ENCODE measurements at places on chromosomes 1 and 21. TPM values are rescaled to one million over a fixed set of nuclear protein-coding genes. Genes with fewer than 3 reads are reported as not detected.
A peak's percentile ranks its signal among the peaks of the same experiment; 100 is the strongest.

- H3K36me3 ChIP-seq = no peaks in the 10 kb centered on the region
- H3K27ac ChIP-seq = no peak overlapping the region
- H3K4me1 ChIP-seq = no peaks in the 10 kb centered on the region
Observed at GRCh38 chr21:42463861-42464515, 32.0 kb downstream of the RSPH1 start.

DNA sequence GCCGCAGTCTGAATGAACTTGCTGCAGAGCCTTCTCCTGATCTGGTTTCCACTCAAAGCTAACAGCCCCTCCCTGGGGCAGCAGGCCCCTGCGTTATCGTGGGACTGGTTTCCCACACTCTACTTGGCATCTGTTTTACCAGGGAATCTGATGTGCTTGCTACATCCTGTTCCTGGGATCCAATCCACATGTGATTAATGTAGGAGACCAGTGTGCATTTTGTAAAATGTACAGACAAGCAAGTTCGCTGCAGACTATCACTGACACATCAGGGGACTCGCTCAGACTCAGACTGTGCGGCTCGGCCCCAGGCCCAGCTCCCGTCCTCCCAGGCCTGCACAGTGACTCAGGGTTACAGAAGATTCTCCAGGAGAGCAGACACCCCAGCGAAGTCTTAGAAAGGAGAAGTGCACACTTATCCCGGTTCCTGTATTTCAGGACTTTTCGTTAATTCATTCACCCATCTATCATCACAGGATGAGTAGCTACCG, 340.1 kb downstream of the MATN1 start:
- H3K27ac ChIP-seq = no peak overlapping the region
- H3K4me3 ChIP-seq = no peak overlapping the region
- no peak for DNase-seq
- H3K27me3 ChIP-seq = peaks cover 3% of the 10 kb centered on the region
- H3K4me1 ChIP-seq = no peaks in the 10 kb centered on the region

- H3K27ac ChIP-seq = no peak overlapping the region
- H3K4me1 ChIP-seq = no peaks in the 10 kb centered on the region
- DNase-seq = peak; percentile 22
- no peaks in the 10 kb centered on the region for H3K27me3 ChIP-seq
Observed at GRCh38 chr1:56206391-56206790, 373.0 kb downstream of the PLPP3 start.

DNA sequence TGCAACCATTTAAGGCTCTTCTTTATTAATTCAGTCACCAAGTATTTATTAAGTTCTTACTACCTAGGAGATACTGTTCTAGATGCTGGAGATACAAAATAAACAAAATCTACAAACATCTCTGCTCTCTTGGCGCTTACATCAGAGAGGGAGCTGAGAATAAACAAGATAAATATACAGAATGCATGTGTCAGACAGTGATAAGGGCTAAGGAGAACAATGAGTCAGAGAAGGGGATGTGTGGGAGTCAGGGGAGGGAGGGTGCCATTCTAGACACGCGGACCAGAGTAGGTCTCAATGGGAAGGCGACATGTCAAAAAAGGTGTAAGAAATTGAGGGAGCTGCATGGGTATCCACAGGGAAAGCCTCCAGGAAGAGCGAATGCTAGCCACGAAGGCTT, 393.2 kb downstream of the RWDD3 start:
- no peaks in the 10 kb centered on the region for H3K4me1 ChIP-seq
- no peak overlapping the region for H3K27ac ChIP-seq
- no peak for DNase-seq
- no peaks in the 10 kb centered on the region for H3K36me3 ChIP-seq

GRCh38 chr1:1907098-1907736, 7.8 kb upstream of the CALML6 start:
- DNase-seq = no peak
- peak overlapping the region; percentile 31 for H3K27ac ChIP-seq
- H3K27me3 ChIP-seq = no peaks in the 10 kb centered on the region
- no peak overlapping the region for H3K4me3 ChIP-seq

- H3K4me1 ChIP-seq = no peaks in the 10 kb centered on the region
- no peak overlapping the region for H3K4me3 ChIP-seq
- no peak for DNase-seq
- no peak overlapping the region for H3K27ac ChIP-seq
- no peaks in the 10 kb centered on the region for H3K27me3 ChIP-seq
Observed at GRCh38 chr1:33281554-33282303, 25.4 kb downstream of the ZNF362 start.

DNA sequence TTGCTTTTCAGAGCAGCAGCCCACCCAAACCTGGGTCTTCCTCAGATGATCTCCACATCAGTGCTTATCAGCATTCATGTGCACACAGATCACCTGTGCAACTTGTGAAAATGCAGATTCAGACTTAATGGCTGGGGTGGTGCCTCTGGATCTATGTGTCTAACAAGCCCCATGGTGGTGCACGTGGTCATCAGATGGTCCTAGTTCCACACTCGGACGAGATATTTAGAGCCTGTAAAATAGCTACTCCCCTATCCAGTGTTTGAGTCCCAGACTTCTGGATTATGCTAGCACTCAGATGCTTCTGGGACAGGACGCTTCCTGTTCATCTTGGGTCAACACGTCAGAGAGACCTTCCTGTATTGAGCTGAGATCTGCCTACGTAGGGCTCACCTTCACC, 114.2 kb downstream of the LIPI start:
- H3K4me1 ChIP-seq = no peaks in the 10 kb centered on the region
- H3K4me3 ChIP-seq = no peak overlapping the region
- no peak overlapping the region for H3K27ac ChIP-seq
- H3K27me3 ChIP-seq = no peaks in the 10 kb centered on the region
- H3K36me3 ChIP-seq = no peaks in the 10 kb centered on the region

- H3K4me1 ChIP-seq = peaks cover 18% of the 10 kb centered on the region
- H3K36me3 ChIP-seq = peaks cover 2% of the 10 kb centered on the region
- H3K27ac ChIP-seq = no peak overlapping the region
- DNase-seq = no peak
Observed at GRCh38 chr1:32239337-32239736, 7.7 kb upstream of the FAM167B start.

DNA sequence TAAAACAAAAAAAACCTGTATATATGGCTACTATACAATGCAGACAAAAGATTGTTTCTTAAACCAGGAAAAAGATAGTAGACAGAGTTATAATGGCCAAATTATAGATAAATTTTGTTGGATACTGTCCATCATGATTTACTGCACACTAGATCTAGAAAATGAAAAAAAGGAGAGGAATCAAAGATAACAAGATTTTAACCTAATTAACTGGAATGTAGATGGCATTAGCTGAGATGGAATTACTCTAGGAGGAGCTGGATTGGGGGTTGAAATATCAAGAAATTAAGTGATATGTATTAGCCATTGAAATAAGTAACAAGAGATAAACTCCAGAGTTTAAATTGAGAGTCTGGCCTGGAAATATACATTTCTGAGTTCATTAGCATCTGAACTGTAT, 1489.1 kb downstream of the PLA2G4A start:
- no peaks in the 10 kb centered on the region for H3K4me1 ChIP-seq
- no peak overlapping the region for H3K4me3 ChIP-seq
- DNase-seq = no peak

DNA sequence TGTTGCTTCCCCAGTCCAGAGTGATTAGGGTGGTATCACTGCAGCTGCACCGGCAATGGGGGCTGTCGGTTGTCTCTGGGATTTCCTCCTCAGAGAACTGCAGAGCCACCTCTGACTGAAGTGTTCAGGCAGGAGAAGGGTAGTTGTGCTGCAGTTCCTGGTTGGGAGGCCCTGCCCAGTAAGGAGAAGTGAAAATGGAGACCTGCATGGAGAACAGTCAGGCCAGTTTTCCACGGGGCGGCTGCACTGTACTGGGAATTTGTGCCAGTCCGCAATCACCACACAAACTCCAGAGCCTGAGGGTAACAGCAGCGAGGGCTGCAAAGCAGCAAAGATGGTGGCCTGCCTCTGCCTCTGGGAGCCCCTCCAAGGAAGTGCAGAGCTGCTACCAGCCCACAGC, 58.1 kb upstream of the CCDC190 start:
- no peaks in the 10 kb centered on the region for H3K36me3 ChIP-seq
- H3K27me3 ChIP-seq = no peaks in the 10 kb centered on the region
- peaks cover 4% of the 10 kb centered on the region for H3K4me1 ChIP-seq
- H3K4me3 ChIP-seq = no peak overlapping the region
- DNase-seq = no peak

GRCh38 chr1:3816331-3817137, 20.2 kb upstream of the LRRC47 start:
- H3K36me3 ChIP-seq = peaks cover 25% of the 10 kb centered on the region
- no peak for DNase-seq
- no peaks in the 10 kb centered on the region for H3K27me3 ChIP-seq
- H3K27ac ChIP-seq = no peak overlapping the region
- no peaks in the 10 kb centered on the region for H3K4me1 ChIP-seq
- H3K4me3 ChIP-seq = no peak overlapping the region

GRCh38 chr1:100152271-100152670, 19.3 kb downstream of the TRMT13 start:
- peaks cover 5% of the 10 kb centered on the region for H3K36me3 ChIP-seq
- no peaks in the 10 kb centered on the region for H3K27me3 ChIP-seq
- no peaks in the 10 kb centered on the region for H3K4me1 ChIP-seq
- no peak overlapping the region for H3K4me3 ChIP-seq
- no peak overlapping the region for H3K27ac ChIP-seq

GRCh38 chr1:8232036-8232757, 85.7 kb upstream of the SLC45A1 start:
- H3K27me3 ChIP-seq = no peaks in the 10 kb centered on the region
- DNase-seq = no peak
- H3K4me1 ChIP-seq = peaks cover 10% of the 10 kb centered on the region
- H3K27ac ChIP-seq = 0 out of 2 replicates have a peak overlapping the region, but pooled peaks have one; percentile 0
- H3K36me3 ChIP-seq = no peaks in the 10 kb centered on the region
- no peak overlapping the region for H3K4me3 ChIP-seq

DNA sequence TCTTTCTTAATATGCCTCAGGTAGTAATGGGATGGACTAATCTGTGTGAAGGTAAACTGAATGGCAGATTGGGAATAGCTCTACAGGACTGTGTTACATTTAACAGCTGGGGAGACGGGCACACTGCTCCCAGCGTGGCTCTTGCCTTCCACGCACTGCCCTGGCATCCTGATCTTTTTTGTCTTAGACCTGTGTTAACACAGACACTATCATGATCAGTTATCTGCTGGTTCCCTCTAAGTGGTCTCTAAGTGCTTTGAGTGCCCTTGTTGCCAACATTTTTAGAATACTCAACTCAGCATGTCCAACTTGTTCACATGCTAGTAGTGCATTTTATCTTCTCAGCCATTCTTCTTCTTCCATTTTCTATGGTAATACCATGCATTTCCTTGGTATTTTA, 208.1 kb downstream of the RYR2 start:
- no peak for DNase-seq
- H3K4me1 ChIP-seq = no peaks in the 10 kb centered on the region
- H3K27ac ChIP-seq = no peak overlapping the region
- no peak overlapping the region for H3K4me3 ChIP-seq
- no peaks in the 10 kb centered on the region for H3K27me3 ChIP-seq

GRCh38 chr1:47894410-47895278, 102.5 kb downstream of the TRABD2B start:
- DNase-seq = peak; percentile 4
- no peaks in the 10 kb centered on the region for H3K4me1 ChIP-seq
- no peaks in the 10 kb centered on the region for H3K36me3 ChIP-seq

DNA sequence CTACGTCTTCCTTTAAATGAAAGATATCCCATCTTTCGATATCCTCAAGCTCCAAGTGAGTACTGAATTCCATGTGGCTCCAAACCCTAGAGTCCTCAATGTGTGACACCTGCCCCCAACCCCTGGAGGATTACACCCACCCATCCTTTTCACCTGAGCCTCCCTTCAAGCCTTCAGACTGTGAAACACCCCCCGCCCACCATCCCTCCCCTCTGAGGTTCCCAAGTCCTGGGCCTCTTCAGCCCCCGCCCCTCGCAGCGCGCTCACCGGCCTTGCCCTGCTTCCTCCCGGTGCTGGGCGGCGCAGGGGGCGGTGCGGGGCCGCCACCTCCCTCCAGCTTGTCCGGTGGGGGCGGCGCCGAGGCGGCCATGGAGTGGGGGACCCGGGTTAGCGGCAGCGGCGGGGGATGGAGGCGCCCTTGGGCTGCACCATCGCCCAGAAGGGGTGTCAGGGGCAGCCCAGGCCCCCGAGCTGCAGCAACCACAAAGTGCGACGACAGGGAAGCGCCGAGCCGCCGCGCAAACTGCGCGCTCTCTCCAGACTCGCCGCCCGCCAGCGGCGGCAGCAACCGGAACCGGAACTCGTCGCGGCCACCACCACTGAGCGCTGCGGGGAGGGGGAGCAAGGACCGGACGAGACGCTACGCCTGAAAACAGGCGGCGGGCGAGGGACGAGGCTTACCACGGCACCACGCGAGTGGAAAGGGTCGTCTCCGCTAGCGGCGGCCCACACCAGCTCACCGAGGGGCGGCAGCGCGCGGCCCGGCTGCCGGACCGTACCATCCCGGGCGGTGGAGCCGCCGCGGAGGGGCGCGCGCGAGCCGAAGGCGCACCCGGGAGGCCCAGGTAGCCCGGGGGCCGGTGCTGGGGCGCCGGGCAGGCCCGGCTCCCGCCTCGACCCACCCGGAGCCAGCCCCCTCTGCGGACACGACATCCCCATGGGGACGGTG, at the start of gene PYGO2:
TSS of gene PYGO2 (minus strand) at position 576 of the 949 bp plus-strand sequence. CDS start at position 370, 206 bp downstream.
- no peaks in the 10 kb centered on the region for H3K27me3 ChIP-seq
- H3K27ac ChIP-seq = peak within 1 kb of the TSS; percentile 96
- peak; percentile 66 for DNase-seq

Gene DSCAM
- total RNA-seq = under 0.01 TPM

Gene TRIM45
- 1.7 TPM for total RNA-seq

Gene H6PD
- total RNA-seq = 9.3 TPM

Gene ALX3
- not detected for total RNA-seq

Gene DIO1
- not detected for total RNA-seq

Gene ADGRL4
- 3.2 TPM for total RNA-seq

Gene CFAP126
- total RNA-seq = not detected

Gene RNF19B
- total RNA-seq = 9.2 TPM

Gene RHCE
- 0.54 TPM for total RNA-seq

Gene KCNJ15
- under 0.01 TPM for total RNA-seq

Gene NEXN
- 5.2 TPM for total RNA-seq

Gene F13B
- not detected for total RNA-seq

Gene CIART
- total RNA-seq = 13.9 TPM

Gene PRAMEF12
- total RNA-seq = not detected
